GM06990 (cell line): ENCODE measurements at places on chromosomes 5 and 9.

DNA sequence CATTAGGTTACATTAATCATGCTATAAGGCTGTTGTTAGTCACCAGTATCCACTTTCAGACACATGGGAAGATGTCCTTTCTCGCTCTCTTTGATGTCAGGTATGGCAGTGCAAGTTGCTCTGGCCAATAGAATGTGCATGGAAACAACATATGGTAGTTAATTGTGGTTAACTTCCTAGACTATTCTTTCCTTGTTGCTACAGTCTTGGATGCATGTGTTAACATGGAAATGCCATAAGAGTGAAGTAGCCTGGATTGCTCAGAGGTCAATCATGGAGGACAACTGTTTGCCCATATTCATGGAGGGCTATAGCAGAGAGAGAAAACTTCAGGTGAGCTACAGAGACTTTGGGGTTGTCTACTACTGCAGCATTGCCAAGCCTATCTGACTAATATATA lies 245.8 kb upstream of the GAS1 start:
- DNase-seq, result no peak

DNA sequence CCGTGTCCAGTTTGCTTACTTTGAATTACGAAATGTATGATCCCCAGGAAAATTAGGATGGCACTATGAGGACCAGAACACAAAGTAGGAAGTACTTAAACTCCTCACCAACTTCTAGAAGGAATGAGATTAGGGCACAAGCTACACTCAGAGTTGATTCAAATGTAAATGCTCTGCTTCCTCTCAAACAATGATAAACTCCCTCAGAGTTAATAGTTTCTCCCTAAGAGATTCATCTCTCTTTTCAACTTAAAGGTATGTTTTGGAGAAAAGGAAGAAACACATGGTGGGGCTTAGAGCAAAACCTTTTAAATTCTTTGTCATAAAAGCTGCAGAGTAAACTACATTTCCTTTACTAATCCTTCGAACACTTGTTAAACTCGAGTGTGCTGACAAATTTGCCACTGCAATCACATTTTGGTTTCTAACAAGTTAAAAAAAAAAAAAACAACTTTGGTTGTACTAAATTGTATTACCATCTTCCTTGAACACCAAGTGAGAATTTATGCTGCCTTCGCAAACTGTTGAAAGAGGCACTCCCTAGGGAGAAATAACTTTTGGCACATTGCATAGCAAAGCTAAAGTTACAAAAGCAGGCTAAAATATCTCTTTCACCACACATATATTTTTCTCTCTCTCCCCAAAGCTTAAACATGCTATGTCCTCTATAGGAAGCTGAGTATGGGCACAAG lies 66.6 kb downstream of the DENND1A start:
- DNase-seq, result no peak

DNA sequence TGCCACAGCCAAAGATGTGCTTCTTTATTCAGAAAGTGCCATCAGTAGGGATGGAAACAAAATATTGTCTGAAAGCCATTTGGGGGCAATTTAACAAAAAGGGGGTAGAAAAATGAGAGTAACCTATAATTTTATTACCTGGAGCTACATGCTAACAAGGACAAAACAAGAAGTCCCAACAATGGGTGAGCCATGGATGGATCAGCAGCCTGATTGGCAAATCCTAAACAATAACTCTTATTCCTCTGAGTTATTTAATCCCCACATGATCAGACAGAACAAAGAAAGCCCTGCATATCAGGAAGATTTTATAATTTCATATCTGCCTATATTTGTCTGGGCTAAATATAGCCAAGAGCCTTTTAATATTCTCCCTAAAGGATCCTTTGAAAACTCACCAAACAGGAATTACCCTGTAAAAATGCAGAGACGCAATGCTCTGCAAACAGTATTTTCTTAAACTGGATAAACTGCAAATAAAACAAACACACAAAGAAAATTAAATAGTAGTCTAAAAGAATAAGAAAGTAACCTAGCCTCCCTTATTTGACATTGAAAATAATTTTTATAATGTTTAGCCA lies 483.4 kb downstream of the ZNF608 start:
- DNase-seq, result no peak

DNA sequence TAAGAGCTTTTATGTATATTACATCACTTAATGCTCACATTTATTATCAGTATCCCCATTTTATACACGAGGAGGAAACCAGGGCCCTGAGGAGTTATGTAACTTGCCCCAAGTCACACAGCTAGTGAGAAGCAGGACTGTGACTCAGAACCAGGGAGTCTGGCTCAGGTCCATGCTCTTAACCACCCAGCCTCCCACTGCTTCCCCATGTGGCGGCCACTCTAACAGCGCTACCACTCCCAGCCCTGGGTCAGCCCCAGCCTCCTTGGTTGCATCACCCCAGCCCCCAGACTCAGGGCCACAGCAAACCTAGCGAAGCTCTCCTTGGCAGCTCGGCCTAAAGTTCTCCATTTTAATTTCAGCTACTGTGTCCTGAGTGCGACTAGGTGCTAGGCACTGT lies 159.1 kb downstream of the PAX5 start:
- no peak for DNase-seq

DNA sequence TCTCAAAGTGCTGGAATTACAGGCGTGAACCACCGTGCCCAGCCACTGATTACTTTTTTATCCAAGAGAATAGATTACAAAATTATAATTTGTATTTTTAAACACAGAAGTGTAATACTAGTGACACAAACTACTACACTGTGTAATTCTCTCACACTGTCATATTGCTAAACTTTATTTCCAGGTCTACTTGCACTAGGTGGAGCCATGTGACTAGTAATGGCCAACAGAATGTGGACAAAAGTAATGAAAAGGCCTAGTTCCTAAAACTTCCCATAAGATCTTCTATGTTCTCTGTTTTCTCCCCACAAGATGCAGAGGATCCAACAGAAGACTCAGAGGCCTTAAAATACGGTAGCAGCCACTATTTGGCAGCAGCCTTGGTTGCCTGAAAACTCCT lies 27.3 kb downstream of the NADK2 start:
- DNase-seq, result no peak

DNA sequence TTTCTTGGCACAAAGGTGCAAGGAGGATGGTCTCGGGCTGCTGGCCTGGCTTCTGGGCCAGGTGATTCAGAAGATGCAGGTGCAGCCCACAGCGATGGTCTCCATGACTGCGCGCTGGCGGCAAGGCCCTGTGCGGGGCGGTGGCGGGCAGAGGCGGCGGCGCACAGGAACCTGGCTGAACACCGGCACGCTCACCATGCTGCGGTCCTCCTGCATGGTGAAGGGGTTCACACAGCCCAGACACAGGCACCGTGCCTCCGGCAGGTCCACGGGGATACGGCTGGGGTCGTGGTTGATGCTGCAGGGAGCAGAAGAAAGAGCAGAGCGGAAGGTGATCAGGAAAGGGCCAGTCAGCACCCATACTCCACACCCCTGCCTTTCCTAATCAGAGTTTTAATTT lies 4.8 kb downstream of the IL17B start:
- no peak for DNase-seq
